Hepatic stellate cell (primary cell): ENCODE measurements at places on chromosomes 5 and 9.
A peak's percentile ranks its signal among the peaks of the same experiment; 100 is the strongest.

- peak; percentile 78 for DNase-seq
Observed at GRCh38 chr5:139968547-139969261, 74.4 kb downstream of the NRG2 start.

- DNase-seq = no peak
Observed at GRCh38 chr9:108813951-108814601, 41.7 kb downstream of the ACTL7B start.

GRCh38 chr9:124001866-124002525 is 9.6 kb upstream of the LHX2 start:
- no peak for DNase-seq

- no peak for DNase-seq
Observed at GRCh38 chr5:43664501-43665040, 61.6 kb downstream of the NNT start.

DNA sequence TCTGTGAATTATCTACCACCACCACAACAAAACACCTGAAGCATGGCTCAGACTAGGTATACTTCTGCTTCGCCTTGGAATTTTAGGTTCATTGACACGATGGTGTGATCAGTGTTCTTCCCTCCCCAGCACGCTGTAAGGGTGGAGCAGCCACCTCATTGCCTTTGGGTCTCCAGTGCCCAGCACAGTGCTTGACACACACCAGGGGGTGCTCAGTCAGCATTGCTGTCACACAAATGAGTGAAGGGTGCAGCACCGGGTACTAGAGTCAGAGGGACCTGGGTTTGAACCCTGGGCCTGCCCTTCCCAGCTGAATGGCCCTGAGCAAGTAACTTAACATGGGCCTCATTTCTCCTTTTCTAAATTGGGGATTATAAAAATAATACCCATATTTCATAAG is 9.9 kb upstream of the ANGPTL2 start:
- no peak for DNase-seq

DNA sequence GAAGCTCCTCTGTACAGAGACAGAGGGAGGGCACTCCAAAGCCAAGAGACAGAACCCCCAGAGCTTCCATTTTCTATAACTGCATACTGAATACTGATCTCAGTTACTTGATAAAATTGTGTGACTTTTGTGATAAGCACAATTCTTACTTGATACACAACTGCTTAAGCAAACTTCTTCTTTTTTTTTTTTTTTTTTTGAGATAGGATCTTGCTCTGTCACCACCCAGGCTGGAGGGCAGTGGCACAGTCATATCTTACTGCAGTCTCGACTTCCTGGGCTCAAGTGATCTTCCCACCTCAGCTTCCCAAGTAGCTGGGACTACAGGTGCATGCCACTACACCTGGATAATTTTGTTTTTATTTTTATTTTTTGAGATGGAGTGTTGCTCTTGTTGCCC is 252.1 kb upstream of the ZNF608 start:
- no peak for DNase-seq

- no peak for DNase-seq
Observed at GRCh38 chr5:5139336-5139776, 774 bp upstream of the ADAMTS16 start.

- no peak for DNase-seq
Observed at GRCh38 chr5:149024477-149024876, 38.4 kb downstream of the SH3TC2 start.

DNA sequence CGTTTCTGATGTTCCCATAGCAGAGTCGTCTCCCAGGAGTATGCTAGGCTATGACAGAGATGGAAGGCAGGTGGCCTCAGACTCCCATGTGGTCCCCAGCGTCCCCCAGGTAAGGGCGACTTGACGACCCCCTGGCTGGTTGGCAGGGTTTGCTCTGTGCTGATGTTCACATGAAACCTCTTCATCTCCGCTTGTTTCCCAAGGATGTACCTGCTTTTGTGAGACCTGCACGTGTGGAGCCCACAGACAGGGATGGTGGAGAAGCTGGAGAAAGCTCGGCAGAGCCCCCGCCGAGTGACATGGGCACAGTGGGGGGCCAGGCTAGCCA is 108.3 kb downstream of the WNK2 start:
- no peak for DNase-seq

DNA sequence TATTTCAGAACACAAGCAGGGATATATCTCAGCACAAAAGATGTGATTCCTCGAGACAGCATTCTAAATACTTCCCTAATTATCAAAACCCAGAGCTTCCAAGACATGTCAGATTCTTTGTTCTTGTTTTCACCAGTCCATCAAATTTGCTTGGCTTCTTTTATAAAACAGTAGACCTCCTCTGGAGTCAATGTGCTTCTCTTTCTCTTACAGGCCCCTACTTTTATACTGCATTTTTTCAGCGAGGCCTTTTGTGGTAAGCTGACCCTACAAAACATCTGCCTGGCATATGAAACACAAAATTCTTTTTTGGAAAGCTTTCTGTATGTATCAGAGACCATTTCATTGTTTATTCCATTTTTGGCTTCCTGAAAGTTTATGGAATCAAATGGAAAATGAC is 81.8 kb downstream of the ARSB start:
- no peak for DNase-seq

- peak; percentile 48 for DNase-seq
Observed at GRCh38 chr9:95049761-95050160, 267.7 kb downstream of the FANCC start.

DNA sequence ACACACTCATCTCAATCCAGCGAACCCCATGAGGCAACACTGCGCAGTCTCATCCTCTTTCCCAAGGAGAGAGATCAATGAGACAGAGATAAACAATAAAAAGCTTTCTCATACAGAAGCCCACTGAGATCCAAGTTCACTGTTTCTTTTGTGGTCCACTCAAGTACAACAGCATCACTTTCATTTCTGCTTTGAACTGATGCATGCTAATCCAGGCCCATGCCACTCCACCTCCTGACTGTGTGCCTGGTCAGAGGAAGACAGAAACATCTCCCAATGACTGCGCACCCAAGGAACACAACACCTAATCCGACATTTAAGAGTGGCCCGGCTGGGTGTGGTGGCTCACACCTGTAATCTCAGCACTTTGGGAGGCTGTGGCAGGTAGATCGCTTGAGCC is 104.0 kb downstream of the SERINC5 start:
- no peak for DNase-seq

GRCh38 chr9:70574151-70574837 is 159.8 kb upstream of the KLF9 start:
- no peak for DNase-seq

DNA sequence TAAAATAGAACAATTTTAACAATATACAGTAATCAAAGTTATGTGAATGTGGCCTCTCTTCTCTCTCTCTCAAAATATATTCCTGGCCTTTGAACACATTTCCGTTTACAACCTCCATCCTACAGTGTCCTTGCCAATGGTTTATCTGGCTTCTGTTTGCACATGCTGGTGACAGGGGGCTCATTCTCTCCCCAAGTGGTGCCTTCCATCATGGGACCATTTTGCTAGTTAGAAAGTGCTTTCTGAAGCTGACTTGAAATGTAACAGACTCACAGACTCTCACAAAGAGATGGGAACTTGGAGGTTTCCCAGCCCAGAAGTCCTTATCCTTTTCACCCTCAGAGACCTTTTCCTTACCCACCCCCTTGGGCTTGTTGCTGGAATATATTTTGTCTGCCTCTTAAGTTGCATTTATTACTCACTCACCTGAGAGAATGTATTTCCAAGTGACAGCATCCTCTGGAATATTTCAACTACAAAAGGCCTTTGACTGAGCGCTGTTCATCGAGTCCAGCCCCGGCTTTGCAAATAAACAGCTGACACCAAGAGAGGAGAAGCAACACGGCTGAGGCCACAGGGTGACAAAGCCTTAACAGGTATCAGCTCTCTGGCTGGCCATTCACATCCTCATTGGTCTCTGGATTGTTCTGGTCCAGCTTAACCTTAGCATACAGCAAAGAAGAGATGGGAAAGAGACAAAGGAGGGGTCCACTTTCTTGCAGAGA is 17.5 kb upstream of the ALDH1B1 start:
- DNase-seq = no peak

DNA sequence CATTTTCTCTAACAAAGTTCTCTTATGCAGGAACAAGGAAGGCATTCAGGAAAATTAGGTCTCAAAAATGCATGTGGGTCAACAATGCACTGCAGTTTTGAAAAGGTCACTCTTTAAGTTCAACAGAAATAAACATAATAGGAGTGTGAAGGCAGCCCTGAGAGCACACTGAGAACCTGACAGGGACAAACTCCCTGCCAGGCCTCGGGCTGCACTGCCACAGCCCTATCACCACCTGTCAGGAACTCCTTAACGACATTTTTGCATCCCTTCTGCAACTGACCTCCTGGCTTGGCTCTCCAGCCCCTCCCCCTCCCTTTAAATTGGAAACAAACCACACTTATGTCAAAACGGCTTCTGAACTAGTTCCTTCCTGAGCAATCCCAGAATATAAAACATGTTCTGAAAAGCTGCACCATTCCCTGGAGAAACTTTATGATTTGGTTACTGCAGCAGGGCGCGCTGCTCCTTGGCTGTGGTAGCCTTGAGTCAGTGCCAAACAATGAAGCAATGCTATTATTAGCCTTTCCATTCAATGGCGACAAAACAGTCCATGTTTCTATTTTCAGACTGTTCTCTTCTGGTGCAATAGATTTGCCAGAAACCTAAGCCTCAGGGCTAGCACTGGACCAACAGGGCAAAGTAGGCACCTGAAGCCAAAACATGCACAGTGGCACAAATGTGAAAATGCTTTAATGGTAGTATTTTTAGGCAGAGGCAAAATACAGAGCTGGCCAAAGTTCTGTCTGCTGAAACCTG is 160.1 kb upstream of the ZNF608 start:
- DNase-seq = peak; percentile 55

GRCh38 chr5:17316970-17317459 is 99.6 kb downstream of the BASP1 start:
- DNase-seq = no peak

DNA sequence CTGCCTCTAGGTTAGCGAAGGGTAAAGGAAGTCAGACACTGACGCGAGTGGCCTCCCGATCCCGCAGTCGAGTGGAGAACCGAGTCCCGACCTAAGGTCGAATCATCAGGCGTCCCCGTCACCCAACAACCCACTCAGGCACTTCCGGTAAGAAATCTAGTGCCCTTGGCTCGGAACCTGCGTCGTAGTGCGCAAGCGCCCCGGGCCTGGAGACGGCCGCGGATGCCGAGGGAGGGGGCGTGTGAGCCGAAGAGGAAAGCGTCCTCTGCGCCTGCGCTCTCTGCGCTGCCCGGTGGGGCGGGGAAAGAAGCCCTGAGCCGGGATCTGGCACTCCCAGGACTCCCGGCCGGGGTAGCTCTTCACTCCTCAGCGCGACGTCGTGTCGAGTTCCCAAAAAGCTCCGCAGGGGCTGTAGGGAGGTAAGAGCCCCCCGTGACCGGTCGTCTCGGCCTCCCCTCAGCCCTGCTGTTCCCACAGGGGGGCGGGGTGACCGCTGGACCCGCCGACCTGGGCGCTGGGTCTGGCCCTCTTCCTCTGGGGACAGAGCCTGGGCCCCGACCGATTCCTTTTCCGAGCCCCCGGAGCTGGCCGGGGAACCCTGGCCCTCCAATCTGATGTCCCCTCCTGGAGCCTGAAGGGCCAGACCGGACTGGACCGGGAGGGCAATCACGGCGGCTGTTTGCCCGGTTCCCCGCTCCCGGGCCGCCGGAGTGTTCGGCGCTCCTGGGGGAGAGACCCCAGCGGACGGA is at the start of gene ZFYVE16:
Gene ZFYVE16, plus strand, starts transcription at position 330 of the 749 bp plus-strand sequence. CDS start 26,084 bp downstream, outside the sequence.
- peak; percentile 96 for DNase-seq

- DNase-seq = no peak
Observed at GRCh38 chr9:110842169-110842568, 173.6 kb downstream of the MUSK start.

- peak; percentile 52 for DNase-seq
Observed at GRCh38 chr5:36870399-36871040, 6.0 kb upstream of the NIPBL start.

- DNase-seq = no peak
Observed at GRCh38 chr5:97559827-97560598, 377.0 kb upstream of the RIOK2 start.

DNA sequence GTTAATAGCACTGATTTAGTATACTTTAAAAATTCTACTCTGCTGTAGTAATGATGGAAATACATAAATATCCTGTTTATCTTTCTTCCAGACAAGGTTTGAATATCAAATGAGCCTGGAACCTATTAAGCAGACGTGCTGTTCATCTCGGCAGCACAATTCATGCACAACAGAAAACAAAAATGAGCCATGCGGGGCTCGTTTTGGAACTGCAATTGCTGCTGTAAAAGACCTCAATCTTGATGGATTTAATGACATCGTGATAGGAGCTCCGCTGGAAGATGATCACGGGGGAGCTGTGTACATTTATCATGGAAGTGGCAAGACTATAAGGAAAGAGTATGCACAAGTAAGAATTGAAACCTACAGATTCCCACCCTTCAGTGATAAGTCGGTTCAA is 79.1 kb upstream of the ITGA2 start:
- DNase-seq = no peak

GRCh38 chr9:124506433-124506832 is 766 bp downstream of the NR5A1 start:
- DNase-seq = no peak

DNA sequence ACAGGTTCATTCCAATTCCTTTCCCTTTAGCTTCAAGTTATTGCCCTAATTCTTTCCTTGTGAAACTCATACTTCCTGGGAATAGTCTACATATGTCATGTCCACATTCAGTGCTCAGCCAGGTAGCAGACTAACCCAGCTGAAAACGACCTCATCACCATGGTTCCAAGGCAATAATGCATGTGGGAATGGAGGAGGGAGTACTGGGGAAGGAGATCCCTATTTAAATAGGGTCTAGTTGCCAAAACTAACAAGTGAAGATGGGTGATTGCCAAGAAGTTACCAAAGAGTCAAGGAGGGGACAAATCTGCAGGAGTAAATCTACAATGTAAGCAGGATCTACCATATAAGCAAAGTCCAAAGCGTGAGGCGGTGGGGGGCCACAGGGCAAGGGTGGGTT is 47.3 kb upstream of the MCTP1 start:
- no peak for DNase-seq

DNA sequence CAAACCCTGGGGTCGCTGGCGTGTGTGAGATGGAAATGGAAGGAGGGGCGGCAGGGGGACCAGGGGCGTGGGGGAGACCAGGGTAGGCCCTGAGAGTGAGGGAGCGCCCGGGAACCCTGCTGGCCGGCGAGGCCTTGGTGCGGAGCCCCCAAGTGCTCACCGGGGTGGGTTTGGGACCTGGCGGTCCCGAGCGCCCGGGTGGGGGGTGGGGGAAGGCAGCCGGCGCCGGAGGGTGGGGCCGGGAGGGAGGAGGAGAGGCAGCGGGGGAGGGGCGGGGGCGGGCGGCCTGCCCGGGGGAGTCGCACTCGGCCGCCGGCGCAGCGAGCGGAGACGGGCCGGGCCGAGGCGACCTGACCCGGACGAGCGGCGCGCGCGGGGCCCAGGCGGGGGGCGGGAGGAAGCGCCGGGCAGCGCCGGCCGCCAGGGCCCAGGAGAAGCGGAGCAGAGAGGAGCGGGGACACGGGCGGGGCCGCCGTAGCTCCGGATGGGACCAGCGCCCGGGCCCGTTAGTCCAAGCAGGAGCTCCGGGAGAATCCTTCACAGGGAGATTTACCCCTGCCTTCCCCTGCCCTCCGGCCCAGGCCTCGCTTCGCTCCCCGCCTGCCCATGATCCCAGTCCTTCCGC is at the start of gene NPR2:
Gene NPR2, plus strand, starts transcription at position 295 of the 625 bp plus-strand sequence. CDS start 818 bp downstream, outside the sequence.
- DNase-seq = peak; percentile 54
